ENCODE measurements at places on chromosomes 1 and 21. TPM values are rescaled to one million over a fixed set of nuclear protein-coding genes. Genes with fewer than 3 reads are reported as not detected.

Gene MAP10
- polyA plus RNA-seq: 5.8 TPM

Gene PRAMEF1
- polyA plus RNA-seq: not detected

Gene SAMD13
- polyA plus RNA-seq: 7.5 TPM

Gene CD244
- polyA plus RNA-seq: 0.36 TPM

Gene LAMC1
- 286 TPM for polyA plus RNA-seq

Gene SORT1
- 53.3 TPM for polyA plus RNA-seq

Gene EPHA8
- 1.5 TPM for polyA plus RNA-seq

Gene ZSWIM5
- polyA plus RNA-seq: 6.5 TPM

Gene GART
- 77.1 TPM for polyA plus RNA-seq

Measured in renal cortex interstitium (tissue), 15 donors.